ENCODE measurements at places on chromosomes 12 and 14.

DNA sequence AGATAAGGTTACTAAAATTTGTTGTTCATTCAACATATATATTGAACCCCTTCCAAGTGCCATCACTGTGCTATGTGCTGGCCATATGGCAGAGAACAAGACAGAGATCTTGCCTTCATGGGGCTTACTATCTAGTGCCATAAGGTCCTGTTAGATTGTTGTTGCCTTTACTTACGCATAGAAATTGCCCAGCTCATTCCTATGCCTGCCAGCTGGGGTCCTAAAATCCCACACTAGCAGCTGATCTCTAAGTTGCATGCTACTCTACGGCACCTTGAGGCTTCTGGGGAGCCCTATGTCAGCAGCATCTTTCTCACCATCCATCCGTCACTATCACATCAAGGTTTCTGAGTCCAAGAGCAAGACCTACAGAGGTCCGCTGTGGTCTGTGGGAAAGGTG, 1.4 kb upstream of the KCNK10 start:
- DNase-seq: no peak

GRCh38 chr12:93602897-93603668, 30.6 kb downstream of the SOCS2 start:
- no peak for DNase-seq

DNA sequence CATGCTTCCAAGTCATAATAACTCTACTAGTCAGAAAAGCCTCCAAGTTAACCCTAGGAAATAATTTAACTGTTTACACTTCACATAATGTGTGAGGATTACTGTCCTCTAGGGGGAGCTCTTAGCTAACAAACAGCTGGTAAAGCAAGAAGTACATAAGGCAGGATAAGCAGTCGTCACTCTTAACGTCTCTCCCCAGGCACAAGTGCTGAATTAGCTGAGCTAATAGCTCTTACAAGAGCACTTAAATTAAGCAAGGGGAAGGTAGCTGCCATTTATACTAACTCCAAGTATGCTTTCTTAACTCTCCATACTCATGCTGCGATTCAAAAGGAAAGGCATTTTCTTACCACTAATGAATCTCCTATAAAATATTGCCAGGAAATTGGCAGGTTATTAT, 79.3 kb upstream of the TSPAN11 start:
- DNase-seq: no peak

- no peak for DNase-seq
Observed at GRCh38 chr12:11834931-11835330, 185.5 kb downstream of the ETV6 start.

DNA sequence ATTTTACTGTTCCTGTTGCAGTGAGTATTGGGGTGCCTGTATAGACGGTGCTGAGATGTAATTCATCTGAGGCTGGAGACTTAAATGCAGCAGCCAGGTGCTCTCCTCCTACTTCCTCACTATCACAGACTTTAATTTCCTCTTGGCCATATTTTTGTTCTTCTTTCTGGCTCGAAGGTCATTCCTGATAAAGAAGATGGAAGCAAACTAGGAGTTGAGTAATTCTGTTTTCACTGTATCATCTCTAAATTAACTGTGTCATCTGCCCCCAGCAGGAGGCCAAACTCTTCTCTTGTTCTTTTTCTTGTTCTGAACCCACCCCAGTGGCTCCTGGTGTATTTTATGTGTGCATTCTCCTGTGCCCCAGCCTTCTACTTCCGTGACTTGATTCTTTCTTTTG, 141.7 kb upstream of the ARHGAP5 start:
- DNase-seq: no peak

- DNase-seq: no peak
Observed at GRCh38 chr14:20427231-20428009, 8.5 kb downstream of the KLHL33 start.

DNA sequence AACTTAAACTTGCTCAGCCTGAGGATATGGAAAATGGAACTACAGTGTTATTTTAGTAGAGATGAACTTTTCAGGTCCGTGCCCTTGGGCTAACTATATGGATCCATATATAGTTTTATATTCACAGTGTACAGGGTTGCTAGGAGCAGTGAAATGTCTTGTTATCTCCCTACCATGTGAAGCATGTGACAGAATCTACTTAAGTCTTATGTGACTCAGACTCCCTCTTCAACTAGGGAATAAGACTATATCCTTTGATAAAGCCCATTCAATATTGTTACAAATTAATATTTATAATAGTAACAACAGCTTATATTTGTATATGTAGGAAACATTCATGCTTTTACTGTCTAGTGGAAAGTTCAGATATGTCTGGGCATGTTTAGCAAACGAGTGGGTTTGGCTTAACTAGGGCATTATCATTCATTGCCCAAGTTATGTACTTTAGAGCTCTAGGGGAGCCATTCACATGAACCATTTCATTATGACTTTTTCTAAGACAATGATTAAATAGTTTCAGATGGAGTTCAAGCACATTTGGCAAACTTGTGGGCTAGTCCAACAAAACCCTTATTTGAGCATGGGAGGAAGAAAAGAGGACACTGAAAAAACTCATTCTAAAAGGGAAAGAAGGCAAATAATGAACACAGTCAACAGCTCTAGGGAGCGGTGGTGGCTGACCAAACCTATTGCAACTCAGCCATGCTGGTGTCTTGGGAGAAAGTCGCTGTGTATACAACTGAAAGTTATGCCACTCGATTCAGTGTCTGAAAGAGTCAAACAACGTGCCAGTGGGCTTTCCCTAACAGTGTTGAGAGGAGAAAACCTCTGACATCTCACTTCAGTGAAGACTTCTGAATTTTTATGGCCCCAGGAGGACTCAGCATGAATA, 305.9 kb upstream of the G2E3 start:
- DNase-seq: no peak

- no peak for DNase-seq
Observed at GRCh38 chr14:59020382-59020781, 168.1 kb upstream of the DAAM1 start.

DNA sequence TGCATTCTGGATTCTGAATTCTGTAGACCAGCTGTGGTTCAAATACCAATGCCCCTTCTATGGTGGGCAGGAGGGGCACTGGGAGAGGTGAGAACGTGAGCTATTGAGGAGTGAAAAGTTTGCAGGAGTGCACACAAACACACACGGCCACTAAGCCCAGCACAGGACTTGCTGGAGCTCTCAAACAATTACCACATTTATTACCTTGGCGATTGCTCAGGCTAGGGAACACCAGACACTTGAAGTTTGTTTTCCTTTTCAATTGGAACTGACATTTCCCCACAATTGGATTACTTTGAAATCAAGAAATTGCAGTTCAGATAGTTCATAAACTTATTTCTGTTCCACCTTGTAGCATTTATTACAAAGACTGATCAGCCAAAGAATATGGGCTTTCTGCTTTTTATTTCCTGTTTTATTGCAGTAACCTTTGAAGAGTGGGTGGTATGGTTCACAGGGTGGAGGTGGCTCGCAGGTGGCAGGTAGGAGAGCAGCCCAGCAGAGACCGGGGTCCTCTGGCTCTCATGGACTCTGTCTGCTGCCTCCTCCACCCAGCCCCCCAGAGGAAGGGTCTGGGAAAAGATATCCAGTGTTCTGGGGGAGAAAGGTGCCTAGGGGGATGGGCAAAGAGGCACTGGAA, 429.8 kb upstream of the CCDC196 start:
- no peak for DNase-seq

- no peak for DNase-seq
Observed at GRCh38 chr12:79763766-79764452, 73.1 kb upstream of the PAWR start.

DNA sequence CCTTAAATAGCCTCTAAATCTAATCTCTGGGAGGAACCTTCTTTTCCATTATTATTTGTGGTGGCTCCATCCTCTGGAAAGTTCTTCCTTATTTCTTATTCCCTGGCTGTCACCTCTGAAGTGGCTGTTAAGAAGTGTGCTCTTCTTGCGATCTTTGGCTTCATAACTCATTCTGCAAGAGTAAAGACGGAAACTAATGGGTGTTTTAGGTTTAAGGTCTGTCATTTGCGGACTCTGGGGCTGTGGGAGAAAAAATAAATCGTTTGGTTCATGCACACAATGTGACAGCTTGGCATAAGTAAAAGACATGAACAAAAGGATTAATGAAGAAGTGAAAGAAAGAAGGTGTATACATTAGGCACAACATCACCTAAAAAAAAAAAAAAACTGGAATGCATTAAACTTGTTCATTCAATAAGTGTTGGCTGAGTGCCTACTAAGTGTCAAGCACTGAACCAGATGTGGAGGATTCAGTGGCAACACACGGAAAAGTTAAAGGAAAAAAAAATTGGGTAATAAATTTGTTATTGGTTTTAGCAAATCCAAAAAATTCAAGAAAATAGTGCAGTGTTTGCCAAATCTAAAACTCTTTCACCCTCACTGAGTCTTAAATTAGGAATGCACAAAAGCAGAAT, 99.5 kb downstream of the ERGIC2 start:
- no peak for DNase-seq

DNA sequence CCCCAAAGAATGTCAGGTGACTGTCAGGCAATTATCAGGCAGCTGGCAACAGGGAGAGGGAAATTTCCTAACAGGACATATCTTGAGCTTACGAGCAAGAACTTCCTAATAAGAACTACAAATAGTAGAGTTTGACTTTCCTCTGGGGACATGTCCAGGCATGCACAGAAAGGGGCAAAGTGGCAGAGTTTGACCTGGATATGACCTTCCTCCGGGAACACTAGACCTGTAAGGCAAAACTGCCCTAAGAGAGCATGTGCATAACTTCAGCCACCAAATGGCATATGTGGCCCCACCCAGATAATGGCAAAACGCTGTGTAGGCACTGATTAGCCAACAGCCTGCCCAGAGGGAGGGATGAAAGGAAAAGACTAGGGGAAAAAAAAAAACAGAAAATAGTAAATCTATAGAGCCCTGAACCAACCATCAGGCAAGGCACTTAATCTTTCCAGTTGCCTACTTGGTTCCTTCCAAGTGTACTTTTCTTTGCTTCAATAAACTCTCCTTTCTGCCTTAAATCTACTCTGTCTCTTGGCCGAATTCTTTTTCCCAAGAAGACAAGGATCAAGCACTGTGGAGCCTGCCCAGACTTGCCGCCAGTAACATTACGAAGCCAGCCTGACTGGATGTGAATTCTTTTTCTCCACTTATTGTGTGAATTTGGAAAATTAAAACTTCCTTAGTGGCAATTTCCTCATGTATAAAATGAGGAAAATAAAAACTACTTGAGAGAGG, 164.1 kb downstream of the SPTSSA start:
- no peak for DNase-seq

- DNase-seq: no peak
Observed at GRCh38 chr14:65357113-65357512, 55.4 kb upstream of the FUT8 start.

- DNase-seq: no peak
Observed at GRCh38 chr12:62006076-62006732, 254.0 kb upstream of the USP15 start.

GRCh38 chr14:55107766-55108554, 21.1 kb upstream of the LGALS3 start:
- DNase-seq: no peak

DNA sequence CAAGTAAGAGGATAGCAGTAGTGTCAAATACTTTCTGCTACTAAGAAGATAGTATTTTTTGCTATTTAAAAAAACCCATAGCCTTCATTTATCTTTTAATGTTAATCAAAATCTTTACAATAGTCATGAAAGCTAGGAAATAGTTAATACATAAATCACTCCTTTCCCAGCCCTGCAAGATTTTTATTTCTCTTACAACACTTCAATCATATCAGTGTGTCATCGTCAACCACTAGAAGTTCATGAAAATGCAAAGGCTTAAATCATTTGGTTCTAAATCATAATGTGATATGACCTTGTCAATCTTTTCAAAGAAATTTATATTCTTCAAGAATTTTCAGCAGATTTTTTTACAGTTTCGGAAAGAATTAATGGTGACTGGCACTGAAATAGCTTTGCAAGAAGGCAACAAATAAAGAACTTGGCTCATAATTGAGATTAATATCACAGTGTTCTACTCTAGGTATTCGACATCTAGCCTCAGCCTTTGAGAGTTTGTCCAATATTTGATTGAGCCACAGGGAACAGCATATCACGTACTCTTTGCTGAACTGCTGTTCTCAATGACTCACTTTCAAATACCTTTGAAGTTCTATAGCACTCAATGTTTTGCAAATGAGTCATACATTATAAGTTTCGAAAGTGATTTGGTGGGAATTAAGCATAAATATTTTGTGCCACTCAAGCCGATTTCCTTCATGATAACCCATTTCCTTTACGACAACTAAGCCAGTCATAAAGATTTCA, 384.0 kb upstream of the FOXG1 start:
- no peak for DNase-seq
